ENCODE measurements at places on chromosomes 6 and 20.

DNA sequence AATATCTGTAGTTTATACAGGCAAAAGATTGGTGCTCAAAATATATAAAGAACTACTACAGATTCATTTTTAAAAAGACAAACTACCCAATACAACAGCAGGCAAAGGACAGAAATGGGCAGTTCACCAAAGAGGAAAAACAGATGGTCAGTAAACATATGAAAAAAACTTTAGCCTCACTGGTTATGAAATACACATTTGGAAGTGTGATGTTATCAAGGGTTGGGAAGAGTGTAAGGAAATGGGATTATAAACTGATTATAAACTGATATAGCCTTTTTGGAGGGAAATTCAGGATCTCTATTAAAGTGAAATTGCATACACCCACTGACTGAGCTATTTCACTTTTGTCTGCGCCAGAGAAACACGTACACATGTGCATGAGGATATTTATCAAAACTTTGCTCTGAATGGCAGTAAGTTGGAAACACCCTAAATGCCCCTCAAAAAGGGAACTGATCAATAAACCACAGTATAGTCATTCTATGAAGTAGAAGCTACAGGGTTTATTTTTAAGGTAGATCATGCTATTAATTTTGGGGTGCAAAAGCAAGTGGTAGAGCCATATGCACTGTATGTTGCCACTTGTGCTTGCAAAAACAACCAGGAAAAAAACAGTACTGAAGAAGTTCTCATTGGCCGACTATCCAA lies 32.2 kb upstream of the ARFGEF2 start:
- no peak for DNase-seq

DNA sequence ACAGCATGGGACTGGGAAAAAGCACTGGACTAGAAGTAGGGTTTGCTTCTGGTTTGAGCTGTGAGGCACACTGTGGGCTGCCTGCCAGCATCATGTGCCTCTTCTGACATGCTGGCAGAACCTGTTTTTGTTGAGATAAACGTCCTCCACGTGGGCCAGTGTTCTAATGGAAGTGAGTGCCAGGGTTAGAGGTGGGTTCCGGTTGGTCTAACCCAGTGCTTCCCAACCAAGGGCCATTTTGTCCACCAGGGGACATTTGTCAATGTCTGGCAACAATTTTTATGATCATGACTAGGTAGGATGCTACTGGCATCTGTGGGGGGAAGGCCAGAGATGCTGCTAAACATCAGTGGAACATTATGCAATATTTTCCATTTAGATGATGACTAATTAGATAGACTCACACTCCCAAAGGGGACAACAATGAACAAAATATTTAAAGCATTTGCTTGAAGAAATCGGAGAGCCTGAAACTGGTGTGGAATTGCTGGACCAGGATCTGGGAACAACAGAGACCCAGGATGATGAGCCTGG lies 7.8 kb upstream of the APMAP start:
- peak; percentile 93 for DNase-seq

GRCh38 chr20:32252189-32252588 lies 25.3 kb upstream of the KIF3B start:
- no peak for DNase-seq

DNA sequence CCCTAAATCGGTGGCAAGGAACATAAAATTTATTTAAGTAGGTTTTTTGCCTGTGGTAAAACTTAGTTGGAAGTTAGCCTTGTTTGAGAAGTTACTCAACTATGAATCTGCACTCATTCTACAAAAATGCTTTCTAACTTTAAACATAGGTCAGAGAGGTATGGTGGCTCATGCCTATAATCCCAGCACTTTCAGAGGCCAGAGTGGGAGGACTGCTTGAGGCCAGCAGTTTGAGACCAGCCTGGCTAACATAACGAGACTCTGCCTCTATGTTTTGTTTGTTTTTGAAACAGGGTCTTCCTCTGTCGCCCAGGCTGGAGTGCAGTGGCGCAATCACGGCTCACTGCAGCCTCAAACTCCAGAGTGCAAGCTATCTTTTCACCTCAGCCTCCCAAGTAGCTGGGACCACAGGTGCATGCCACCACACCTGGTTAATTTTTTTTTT lies 16.2 kb downstream of the USP49 start:
- peak; percentile 81 for DNase-seq

DNA sequence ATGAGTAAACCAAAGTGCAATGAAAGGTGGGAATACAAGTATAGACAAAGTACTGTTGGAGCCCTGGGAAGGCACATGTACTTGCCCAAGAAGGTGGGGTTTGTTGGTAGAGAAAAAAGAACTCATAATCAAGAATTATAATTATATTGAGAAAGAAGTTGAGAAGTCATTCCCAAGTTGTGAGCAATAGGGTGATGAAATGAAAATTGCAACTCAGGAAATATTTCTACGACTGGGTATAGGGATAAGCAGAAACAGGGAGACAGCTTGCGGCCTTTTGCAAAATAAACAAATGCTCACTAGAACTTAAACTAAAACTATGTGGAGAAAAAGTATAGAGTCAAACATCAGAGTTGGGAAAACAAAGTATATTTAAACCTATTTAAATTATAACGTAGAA lies 250.7 kb upstream of the FAM83B start:
- peak; percentile 51 for DNase-seq

- DNase-seq, result peak; percentile 66
Measured at GRCh38 chr6:74749211-74750147, 456.4 kb downstream of the COL12A1 start.

GRCh38 chr6:153980171-153980570 lies 58.9 kb upstream of the OPRM1 start:
- no peak for DNase-seq

DNA sequence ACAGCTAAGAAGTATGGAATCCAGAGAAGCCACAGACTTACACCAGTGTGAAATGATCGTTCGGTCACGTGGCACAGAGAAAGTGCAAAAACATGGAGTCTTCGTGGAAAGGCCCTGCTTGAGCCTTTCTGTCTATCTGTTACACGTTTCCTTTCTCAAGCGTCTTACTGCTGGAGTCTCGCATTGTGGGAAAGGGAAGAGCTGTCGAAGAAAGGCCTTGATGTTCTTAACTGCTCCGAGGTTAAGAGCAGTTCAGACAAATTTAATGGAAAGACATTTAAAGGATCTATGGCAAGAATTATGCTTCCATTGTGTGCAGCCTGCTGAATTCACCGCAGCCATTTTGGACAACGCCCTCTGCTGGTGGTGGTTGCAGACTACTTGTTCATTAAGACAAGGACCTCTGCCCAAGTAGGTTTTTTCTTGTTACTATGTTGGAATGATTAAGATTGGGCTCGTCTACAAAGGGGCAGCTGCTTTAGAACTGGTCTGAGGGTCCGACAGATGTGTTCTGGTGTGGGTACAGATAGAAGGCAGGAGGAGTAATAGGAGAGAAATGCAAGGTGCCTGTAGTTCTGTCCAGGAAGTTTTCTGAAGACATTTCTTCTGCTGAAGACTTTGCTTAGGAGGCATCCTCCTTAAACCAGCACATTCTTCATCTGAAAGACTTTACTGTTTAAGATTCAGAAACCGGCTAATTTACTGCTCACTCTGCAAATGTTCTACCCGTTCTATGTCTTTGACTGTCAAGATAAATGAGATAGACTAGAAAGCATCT lies 24.7 kb upstream of the CCN6 start:
- peak; percentile 60 for DNase-seq

GRCh38 chr20:10508060-10508459 lies 73.0 kb downstream of the SLX4IP start:
- peak; percentile 55 for DNase-seq

DNA sequence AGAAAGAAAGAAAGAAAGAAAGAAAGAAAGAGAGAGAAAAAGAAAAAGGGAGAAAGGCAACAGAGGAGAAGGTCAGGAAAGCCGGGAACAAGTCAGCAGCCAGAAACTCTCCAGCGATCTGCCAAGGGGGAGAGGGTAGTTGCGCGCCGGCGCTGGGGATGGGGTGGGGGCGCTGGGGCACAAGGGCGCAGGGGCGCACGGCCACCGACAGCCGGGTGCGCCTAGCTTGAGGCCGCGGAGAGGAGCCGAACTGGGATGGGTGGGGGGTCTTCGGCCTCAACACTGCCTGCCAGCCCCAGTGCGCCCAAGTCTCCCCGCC lies 533 bp upstream of the RSPO3 start:
- no peak for DNase-seq

GRCh38 chr6:110101885-110102284 lies 77.6 kb downstream of the WASF1 start:
- no peak for DNase-seq

DNA sequence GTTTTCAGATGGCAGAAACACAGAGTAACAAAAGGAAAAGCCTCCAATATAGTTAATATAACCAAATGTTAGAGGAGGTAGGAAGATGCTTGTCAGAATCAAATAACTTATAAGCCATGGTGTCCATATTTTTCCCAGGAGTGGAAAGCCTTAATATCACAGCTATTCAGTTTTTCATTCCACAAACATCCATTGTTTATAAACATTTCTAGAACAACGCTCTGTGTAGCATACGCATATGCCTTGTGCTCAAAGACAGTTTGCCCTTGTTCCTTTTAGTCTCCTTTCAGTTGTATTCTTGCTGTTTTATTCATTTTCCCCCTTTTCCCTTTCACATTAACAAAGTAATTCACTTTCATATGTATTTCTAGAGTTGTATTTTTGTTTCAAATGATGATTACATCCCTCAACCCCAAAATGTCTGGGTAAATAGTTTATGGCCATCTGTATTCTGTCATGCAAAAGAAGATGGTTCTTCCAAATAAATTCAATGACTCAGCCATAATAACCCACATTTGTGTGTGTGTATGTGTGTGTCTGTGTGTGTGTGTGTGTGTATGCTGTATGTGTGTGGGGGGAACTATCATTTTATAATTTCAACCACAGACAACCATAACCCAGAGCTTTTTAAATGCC lies 455.7 kb upstream of the SOX4 start:
- peak; percentile 23 for DNase-seq

All from EH (cell line).